ENCODE measurements at places on chromosomes 2 and 18. TPM values are rescaled to one million over a fixed set of nuclear protein-coding genes. Genes with fewer than 3 reads are reported as not detected.

The COL4A4 gene
- not detected for total RNA-seq

The SPATA3 gene
- total RNA-seq: 0.21 TPM

The FAM110C gene
- total RNA-seq: 0.15 TPM

The TUBA4B gene
- not detected for total RNA-seq

The LYPD6 gene
- not detected for total RNA-seq

The UGT1A10 gene
- total RNA-seq: not detected
